ENCODE measurements at places on chromosomes 6 and 20. TPM values are rescaled to one million over a fixed set of nuclear protein-coding genes. Genes with fewer than 3 reads are reported as not detected.

The OR2H1 gene
- not detected for polyA plus RNA-seq

The TUBB2B gene
- 0.08 TPM for polyA plus RNA-seq

The SLC17A4 gene
- not detected for polyA plus RNA-seq

The SNAP25 gene
- 0.37 TPM for polyA plus RNA-seq

The CAGE1 gene
- not detected for polyA plus RNA-seq

The TBC1D32 gene
- polyA plus RNA-seq: 2.1 TPM

The SLC22A1 gene
- polyA plus RNA-seq: not detected

The TAGAP gene
- 97.4 TPM for polyA plus RNA-seq

The ASIP gene
- not detected for polyA plus RNA-seq

The SAMD10 gene
- 7.4 TPM for polyA plus RNA-seq

All from naive thymus-derived CD8-positive, alpha-beta T cell (primary cell).